Esophagus squamous epithelium (tissue), 5 donors: ENCODE measurements at places on chromosomes 11 and 22.

DNA sequence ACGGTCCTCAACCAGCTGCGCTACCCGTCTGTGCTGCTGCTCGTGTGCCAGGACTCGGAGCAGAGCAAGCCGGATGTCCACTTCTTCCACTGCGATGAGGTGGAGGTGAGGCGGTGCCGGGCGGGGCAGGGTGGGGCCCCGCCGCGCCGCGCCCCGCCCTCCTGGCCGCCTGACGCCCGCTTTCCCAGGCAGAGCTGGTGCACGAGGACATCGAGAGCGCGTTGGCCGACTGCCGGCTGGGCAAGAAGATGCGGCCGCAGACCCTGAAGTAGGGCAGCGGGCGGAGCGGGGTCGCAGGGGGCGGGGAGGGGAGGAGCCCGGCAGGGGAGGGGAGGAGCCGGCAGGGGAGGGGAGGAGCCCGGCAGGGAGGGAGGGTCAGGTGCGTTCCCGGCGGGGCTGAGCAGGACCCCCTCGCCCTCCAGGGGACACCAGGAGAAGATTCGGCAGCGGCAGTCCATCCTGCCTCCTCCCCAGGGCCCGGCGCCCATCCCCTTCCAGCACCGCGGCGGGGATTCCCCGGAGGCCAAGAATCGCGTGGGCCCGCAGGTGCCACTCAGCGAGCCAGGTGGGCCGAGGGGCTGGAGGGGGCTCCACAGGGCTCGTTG lies 14.7 kb downstream of the EPS8L2 start:
- no peak for DNase-seq

DNA sequence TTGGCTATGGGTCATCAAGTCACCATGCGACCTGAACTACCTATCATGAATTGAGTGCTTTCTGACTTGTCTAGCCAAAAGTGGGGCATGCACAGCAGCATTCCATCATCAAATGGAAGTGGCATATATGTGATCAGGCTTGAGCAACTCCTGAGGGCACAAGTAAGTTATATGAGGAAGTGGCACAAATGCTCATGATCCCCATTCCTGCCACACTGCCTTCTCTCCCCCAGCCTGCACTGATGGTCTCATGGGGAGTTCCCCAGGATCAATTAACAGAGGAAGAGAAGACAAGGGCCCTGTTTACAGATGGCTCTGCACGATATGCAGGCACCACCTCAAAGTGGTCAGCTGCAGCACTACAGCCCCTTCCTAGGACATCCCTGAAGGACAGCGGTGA lies 21.8 kb downstream of the MS4A4E start:
- no peak for DNase-seq

DNA sequence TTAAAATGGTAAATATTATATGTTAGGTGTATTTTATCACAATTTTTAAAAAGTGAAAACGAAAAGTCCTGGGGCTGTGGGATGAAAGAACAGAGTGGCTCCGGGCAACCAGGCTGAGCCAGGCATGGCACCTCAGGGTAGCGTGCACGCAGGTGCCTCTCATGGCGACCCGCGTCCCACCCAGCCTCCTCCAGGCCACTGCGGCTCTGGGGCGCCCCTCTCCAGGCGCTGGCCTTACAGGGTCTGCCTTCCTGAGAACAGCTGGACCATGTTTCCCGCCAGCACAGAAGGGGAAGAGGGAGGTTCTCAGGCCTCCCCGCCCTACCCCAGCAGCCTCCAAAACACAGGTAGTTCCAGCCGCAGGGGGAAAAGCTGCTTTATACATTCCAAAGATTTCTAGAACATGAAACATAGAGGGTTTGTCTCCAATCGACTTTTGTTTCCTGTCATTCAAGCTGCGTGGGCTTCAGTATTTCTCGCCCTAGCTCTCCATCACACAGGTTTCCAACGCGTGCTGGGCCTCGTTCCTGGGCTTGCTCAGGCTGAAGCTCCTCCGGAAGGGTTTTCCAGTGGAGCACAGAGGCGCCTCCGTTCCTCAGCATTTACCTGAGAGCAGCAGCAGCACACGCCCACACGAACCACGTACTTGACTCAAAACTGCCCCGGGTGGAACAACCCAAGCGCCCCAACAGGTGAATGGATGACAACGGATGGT lies 10.5 kb downstream of the EHD1 start:
- DNase-seq: no peak

- no peak for DNase-seq
Measured at GRCh38 chr11:2301631-2302305, at the start of the genes C11orf21 and TSPAN32. C11orf21 (minus strand) TSS chr11:2301918; CDS start chr11:2301808, 110 bp downstream. TSPAN32 (plus strand) TSS chr11:2302013; CDS start chr11:2302150, 137 bp downstream.

DNA sequence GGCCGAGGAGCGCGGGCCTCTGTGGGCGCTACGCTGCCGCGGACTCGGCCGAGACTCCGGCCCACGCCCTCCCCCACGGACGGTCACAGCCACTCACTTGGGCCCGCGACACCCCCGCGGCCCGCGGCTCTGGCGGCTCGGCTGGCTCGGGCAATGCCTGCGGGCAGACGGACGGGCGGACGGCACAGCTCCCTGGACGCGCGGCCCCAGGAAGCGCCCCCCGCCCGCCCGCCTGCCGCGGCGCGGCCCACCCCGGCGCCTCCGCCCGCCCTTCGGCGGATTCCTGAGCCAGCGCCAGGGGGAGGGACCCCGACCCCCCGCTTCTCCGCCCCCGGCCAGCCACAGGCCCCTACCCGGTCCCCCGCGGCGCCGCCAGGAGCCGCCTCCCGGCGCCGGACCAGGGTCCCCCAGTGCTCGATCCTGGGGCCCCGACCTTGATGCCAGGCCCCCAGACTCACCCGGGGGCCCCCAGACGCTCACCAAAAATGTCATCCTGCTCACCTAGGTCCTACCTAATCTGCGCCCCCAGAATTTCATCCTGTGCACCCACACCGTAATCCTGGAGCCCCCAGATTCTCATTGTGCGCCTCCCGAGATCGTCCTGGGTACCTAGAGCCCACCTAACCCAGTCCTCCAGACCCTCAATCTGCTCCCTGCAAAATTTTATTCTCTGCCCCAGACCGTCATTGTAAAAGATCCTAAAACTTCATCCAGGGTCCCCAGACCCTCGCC lies at the start of gene EFEMP2:
Gene EFEMP2, minus strand, starts transcription at position 215 of the 732 bp plus-strand sequence. CDS start 446 bp downstream, outside the sequence.
- DNase-seq: no peak
